ENCODE measurements at places on chromosomes 5 and 9. TPM values are rescaled to one million over a fixed set of nuclear protein-coding genes. Genes with fewer than 3 reads are reported as not detected.

DNA sequence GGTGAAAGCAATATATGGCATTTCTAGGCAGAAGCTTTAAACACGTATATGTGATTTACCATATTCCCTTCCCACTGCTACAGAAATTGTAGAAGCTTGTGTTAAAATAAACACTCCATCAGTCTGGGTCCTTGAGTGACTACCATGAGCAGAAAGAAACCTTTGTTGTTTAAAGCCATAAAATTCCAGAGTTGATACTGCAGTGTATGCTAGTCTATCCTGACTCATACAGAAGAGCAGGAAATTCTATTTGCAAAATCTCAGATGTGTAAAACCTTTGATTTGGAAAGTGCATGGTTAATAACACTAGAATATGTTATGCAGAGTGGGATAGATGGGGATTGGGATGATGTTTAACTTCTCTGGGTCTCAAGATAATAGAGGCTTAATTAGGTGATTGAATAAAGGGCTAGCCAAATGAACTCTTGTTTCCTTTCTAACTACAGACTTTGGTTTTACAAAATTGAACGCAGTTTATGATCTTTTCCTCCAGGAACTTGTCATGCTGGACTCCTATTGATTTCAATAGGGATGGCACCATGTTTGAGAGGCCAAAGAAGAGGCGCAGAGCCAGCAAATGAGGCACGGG is 282.7 kb upstream of the VLDLR start:
- no peak for DNase-seq

DNA sequence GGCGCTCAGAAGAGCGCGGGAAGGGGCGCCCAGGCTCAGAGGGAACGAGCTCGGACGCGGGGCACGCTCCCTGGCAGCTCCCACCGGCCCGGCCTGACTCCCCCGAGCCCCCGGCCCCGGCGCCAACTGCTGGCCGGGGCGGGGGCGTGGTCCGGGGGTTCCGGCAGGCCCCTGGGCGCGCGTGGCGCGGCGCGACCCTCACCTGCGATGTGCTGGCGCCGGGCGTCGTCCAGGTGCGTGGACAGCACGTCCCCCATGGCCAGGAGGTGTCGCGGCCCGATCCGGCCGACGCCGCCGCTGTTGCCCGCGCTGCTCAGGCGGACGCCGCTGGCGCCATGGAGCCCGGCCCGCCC is 43.5 kb upstream of the STXBP1 start:
- DNase-seq, result no peak

The SLC6A3 gene
- total RNA-seq, result 0.18 TPM

- no peak for DNase-seq
Measured at GRCh38 chr9:83388346-83388745, 149.9 kb downstream of the FRMD3 start.

The HTR4 gene
- total RNA-seq, result 0.54 TPM

DNA sequence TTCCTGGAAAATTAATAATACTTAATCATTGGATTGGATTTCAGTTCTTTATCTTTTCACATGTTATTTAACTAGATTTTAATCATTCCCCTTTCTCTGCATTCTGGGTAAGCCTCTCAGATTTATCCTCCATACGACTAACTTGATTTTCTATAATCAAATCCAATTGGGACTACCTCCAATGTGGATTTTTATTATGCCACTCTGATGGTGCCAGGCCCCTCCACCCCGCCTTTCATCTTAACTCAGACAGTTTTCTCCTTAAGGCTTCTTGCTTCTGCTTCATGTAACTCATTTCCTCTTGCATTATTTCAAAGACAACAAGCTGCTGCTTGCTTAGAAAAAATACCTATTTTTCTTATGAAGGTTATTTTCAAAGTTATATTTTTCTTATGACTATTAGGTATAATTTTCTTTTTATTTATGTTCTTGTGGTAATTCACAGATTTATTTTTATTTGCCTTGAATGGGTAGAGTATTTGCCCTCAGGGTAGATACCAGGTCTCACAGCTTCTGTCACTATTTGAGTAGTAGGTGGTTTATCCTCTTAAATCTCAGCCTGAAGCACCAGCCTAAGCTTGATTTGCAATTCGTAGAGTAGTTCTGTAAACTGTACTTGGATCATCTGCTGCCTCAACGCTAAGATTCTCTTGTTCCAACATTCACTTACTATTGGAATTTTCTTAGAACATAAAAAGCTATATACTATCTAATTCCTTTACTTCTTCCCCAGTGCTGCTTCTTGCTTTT is 659.0 kb upstream of the ARRDC3 start:
- no peak for DNase-seq

GRCh38 chr5:131068893-131069643 is 96.0 kb downstream of the HINT1 start:
- no peak for DNase-seq

DNA sequence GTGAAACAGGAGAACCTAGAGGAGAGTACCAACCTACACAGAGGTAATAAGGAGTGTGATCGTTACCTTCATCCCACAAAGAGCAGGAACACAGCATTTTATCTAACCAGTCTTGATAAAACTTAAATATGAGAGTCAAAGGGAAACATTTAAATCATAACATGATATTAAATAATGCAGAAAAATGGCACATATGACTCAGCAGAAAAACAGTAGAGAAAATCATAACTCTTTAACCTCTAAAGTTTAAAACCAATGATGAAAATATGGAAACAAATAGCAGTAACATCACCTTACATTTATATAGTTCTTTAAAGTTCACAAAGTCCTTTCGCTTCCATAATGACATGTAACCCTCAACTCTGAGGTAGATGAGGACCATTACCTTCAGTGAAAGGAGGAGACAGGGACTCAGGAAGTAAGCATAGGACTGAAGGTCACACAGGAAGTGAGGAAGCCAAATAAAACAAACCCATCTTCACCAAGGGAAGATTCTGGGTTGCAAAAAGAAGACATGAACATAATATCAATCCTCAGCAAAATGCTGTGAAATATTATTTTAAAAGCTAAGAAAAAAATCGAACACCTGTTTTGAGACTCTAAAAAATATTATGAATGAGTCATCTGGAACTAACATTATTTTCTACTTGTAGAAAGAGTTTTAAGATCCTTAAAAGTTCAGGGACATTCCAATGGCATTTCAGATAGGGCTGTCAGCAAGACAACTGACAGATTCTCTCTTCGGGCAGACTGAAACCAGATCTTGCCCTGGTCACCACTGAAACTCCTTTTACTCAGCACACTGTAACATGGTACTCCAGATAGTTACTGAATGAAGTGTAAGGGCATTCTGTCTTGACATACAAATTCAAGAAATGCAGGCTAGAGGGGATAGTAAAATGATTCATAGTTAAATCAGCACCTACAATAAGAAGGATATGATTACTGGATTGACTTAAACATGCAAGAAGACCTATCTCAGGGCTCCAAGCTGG is 148.5 kb downstream of the EPB41L4A start:
- no peak for DNase-seq

DNA sequence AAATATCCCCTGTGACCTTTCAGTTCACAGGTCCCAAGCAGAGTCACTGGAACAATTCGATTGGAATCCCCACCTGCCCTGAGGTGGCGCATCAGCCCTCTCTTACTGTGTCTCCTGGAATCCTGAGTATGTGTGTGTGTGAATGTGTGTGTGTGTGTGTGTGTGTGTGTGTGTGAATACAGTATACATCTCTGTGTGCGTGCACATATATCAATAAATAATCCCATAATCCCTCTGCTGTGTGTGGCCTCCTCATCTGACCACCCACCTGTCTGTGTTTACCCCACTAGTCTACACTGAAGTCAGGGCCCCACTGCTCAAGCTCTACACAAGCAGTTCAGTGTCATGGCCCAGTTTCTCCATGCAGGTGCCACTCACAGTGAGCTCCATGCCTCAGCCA is 187.4 kb downstream of the ERCC6L2 start:
- no peak for DNase-seq

DNA sequence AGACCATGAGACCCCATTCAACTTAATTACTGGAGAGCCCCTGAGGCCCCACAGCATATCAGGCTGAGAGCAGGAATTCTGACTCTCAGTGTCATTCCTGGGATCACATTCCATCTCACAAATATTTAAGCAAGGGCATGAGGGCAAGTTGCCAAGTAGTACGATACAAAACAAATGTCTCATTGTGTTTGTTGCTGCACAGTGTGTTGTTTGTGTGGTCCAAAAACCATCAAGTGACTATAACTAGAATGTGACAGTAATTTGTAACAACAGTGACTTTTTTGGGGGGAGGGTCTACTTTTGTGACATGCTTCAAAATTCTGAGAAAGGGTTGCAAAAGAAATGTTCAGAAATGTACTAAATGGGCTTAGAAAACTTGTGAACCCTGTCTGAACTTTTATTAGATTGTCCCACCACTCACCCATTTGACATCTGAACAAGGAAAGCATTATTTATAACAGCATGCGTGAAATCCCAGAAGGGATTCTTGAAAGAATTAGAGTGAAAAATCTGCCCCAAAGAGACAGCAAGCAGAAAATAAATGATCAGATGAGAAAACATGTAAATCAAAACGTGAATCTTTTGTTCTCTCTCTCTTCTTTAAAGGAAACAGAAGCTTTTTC is 347.0 kb downstream of the NTRK2 start:
- DNase-seq, result no peak

GRCh38 chr5:11619339-11620024 is 284.8 kb downstream of the CTNND2 start:
- peak; percentile 56 for DNase-seq

DNA sequence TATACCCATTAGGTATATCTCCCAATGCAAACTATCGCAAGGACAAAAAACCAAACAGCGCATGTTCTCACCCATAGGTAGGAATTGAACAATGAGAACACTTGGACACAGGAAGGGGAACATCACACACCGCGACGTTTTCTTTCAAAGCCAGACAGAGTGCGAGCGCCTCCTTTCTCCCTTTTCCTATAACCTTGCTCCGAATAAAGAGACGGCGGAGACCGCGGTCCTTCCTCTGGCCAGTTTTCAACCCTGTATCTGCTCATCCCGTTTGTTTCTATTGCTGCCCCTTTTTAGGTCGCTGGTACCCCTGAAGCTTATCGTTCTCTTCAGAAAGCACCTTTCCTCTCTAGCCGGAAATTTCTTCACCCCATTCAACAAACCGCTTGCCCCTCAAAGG is 1.3 kb downstream of the LVRN start:
- no peak for DNase-seq

The TAF11L14 gene
- total RNA-seq, result not detected

The MED7 gene
- total RNA-seq, result 24.2 TPM

GRCh38 chr9:35675732-35676392 is 2.1 kb downstream of the CA9 start:
- DNase-seq, result peak; percentile 58

The PCDHGB1 gene
- 16.8 TPM for total RNA-seq

DNA sequence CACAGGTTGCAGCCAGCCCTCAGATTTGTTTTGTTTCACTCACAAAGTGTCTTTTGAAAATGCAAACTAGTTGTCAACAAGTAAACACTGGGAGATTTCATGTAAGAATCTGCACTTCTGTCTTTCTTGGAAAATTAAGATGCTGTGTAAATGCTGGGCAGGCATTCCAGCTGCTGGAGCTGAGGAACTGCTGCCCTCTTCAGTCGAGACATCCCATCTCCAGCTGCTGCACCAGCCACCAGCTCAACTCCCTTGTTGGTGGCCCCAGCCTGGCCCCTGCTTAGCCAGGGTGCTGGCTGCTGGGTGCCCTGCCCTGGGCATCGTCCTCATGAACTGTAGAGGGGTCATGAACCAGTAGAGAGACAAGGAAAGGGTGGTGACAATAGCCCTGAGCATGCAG is 33.1 kb upstream of the AFAP1L1 start:
- DNase-seq, result no peak

DNA sequence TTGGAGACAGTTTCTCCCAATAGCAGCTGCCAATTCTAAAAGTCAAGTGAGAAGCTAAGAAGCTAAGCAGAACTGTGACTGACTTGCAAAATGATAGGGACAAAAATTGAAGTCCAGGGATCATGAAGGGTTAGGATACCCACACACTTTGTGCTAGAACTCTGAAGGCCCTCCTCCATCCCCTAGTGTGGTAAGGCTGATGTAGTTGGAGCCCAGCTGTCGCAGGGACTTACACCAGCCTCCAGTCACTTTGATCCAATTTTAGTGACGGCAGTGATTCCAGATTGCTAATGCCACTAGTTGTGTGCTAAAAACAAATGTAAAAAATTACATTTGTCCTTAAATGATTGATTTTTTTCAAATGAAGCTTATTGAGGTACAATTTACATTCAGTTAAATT is 742.7 kb upstream of the ZNF608 start:
- DNase-seq, result no peak

- DNase-seq, result no peak
Measured at GRCh38 chr9:127628758-127629467, 16.8 kb downstream of the STXBP1 start.

- no peak for DNase-seq
Measured at GRCh38 chr5:131630208-131630962, 4.6 kb downstream of the RAPGEF6 start.

The KCNMB1 gene
- 0.09 TPM for total RNA-seq

Measured in cerebellum (tissue), 4 donors.